Foreskin fibroblast (primary cell): ENCODE measurements at places on chromosomes 2 and 18.

GRCh38 chr2:172926785-172927640, 148.6 kb upstream of the MAP3K20 start:
- DNase-seq: no peak

DNA sequence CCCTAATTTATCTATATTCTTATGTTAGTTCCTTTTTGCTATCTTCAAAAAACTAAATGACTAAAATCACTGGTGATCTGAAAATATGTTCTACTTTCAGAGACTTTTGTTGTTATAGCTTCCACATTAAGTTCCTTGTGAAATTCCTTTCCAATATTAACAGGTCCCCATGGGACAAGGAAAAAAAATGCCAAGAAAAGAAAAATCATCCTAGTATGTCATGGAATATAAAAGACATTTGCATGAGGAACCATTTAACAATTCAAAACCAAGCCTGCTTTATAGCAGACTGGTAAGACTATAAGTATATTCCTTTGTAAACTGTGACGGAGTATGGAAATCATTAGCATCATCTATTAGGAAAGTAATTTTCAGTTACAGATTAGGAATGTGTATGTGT, 48.1 kb downstream of the COBLL1 start:
- no peak for DNase-seq

DNA sequence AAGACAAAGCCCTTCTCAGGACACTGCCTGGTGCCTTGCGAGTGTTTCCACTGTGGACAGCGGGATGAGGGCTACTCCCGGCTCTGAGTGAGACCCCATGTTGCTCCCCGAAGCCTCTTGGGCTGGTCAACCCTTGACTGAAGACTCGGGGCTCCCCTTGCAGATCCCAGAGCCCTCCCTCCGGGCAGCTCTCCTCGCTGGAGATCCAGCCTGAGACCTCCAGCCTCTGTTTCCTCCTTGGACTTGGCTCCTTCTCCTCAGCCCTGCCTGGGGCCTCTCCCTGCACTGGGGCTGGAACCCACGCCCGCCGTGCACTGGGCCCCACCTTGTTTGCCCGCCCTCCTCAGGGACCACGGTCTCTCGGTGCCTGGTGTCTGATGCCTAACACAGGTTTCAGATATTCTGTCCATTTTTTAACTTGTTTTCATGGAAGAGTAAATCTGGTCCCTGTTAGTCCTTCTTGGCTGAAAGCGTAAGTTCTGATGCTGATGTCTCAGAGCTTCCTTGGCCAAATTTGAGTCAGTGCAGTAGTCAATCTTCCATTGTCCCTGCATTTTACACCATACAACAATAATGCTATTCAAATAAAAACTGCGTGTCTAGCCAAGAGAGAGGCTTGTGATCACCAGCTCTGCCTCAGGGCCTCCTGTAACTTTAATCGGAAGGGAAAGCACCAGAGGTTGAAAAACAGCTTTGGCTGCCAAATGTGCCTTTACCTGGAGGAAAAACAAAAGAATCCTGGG, 139.3 kb upstream of the CTDP1 start:
- DNase-seq: no peak

DNA sequence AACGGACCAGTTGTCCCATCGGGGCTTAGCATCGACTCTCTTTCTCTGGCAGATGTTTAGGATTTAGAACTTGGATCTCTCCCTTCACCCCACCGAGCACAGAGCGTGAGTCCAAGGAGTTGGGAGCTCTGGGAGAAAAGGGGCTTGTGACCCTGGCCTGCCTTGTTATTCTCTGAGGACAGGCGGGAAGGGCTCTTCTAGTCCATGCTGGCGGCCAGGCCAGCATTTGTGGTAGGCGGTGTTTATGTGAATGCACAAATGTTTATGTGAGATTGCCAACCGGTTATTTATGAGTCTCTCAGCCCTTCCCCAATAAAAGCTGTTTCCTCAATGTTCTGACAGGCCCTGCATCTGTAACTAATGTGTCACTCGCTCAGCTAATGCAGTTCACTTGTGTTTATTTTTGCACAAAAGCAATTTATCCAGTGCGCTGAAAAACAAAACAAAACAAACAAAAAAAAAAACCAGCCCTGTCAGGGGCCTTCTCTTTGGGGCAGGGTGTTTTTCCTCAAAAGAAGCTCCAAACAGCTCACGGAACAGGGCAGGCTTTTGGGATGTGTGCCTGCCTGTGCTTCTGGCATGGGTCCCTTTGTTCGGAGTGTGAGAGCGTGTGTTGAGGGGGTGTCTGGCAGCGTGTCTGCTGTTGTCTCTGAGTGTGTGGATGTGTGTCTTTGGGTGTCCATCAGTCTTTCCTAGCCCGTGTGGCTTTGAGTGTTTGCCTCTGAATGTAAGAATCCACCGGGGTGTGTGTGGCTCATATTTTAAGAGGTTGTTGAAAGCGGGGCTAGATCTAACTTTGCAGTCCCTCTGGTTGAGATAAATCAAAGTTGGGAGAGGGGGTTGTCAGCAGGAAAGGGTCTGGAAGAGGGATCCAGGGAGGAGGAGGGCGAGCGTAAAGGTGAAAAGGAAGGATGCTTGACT, 52.8 kb upstream of the HAAO start:
- DNase-seq: peak; percentile 90

DNA sequence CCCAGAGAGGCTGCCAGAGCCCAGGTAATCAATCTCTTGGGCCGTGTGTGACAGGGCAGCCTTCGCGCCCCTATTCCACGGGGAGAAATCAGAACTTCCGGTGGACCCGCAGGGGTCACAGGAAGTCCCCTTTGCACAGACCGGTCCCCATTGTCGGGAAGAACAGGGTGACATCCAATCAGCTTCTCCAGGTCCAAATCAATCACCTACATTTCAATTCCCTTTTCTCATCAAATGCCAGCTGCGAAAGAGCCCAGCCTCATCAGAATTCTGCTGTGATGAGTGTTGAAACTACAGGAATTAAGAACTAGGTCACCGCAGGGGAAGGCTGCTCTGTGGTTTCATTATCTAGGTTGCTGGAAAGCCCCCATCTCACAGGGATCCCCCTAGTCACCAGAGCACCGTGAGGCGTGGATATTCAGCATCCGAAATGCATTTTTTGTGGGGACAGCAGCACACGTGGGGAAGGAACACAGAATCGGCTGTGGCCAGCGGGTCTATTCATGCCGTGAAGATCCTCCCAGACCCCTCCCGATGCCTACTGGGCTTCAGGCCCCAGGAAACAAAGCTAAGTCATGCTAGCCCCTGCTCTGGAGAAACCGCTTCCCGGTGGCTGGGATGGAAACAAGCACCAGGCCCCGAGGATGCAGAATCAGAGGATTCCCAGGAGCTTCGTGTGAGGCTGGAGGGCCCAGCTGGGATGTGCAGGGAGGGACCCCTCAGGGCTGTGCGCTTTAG, 193.7 kb upstream of the ID2 start:
- DNase-seq: no peak

DNA sequence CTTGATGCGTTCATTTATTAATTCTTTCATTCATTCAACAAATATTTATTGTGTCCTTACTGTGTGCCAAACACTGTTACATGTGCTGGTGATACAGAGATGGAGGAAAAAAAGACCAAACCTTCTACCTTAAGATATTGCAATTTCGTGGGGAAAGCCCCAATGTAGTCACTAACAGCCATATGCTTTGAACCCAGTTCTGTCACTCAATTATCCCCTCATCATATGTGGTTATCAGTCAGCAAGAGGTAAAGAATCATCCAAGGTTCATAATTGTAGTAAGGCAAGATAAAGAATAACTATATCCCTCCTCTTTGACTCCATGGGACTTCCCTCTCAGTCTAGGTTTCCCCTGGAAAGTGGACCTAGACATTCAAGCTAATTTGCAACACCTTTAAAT, 1185.6 kb upstream of the CELF4 start:
- DNase-seq: no peak

DNA sequence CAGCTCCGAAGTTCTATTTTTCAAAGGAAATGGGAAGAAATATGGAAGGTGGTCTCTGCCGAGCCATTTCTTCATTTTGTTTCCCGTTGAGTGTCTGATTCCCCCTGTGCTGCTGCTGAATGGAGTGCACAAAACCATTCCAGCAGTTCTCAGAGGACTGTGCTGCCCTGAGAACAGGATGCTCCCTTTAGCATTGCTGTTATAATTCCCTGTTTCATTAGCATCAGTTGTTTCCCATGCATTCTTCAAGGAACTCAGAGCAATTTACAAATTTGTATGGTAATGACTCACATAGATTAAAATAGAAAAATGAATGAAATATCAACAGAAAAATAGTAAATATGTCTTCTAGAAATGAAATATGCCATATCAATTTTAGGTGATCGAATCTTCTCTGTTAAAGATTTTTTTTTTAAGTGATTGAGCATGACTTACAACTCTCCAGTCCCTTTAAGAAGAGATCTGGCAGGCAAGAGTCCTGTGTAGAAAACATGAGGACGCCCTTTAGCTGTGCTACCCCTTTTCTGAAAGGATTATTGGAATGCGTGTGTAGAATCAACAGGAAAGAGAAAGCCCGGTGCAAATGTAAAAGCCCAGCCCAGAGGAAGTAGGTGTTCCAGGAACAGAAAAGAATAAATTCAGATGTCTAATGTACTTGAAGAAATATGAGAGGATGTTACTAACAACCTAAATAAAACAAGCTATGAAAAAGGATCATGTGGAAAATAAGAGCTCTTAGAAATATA, 118.5 kb downstream of the ATP9B start:
- no peak for DNase-seq

DNA sequence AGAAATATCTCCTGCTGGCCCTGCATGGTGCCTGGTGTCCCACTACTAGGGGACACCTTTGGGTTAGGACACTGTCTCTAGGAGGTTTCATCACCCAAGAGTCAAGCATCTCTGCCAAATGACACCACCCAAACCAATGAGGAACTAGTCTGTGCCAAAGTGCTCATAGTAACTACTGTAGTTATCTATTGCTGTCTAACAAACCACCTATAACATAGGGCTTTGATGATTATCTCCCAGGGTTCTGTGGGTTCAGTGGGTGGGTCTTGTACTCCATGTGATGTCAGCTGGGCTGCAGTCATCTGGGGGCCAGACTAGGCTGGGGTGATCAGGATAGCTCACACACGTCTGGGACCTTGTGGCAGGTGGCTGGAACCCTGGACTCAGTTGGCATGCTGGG, 59.8 kb downstream of the EPAS1 start:
- no peak for DNase-seq

GRCh38 chr2:145314119-145314633, 794.3 kb upstream of the ZEB2 start:
- DNase-seq: no peak

DNA sequence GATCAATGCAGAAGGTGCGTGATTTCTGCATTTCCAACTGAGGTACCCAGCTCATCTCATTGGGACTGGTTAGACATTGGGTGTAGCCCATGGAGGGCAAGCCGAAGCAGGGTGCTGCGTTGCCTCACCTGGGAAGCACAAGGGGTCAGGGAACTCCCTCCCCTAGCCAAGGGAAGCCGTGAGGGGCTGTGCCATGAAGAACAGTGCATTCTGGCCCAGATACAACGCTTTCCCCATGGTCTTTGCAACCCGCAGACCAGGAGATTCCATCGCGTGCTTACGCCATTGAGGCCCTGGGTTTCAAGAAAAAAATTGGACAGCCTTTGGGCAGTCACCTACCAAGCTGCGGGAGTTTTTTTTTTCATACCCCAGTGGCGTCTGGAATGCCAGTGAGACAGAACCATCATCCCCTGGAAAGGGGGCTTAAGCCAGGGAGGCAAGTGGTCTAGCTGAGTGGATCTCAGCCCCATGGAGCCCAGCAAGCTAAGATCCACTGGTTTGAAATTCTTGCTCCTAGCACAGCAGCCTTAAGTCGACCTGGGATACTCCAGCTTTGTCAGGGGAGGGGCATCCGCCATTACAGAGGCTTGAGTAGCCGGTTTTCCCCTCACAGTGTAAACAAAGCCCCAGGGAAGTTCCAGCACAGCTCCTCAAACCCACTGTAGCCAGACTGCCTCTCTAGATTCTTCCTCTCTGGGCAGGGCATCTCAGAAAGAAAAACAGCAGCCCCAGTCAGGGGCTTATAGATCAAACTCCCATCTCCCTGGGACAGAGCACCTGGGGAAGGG, 21.7 kb downstream of the TFPI start:
- no peak for DNase-seq
